ENCODE measurements at places on chromosomes 2 and 18.

DNA sequence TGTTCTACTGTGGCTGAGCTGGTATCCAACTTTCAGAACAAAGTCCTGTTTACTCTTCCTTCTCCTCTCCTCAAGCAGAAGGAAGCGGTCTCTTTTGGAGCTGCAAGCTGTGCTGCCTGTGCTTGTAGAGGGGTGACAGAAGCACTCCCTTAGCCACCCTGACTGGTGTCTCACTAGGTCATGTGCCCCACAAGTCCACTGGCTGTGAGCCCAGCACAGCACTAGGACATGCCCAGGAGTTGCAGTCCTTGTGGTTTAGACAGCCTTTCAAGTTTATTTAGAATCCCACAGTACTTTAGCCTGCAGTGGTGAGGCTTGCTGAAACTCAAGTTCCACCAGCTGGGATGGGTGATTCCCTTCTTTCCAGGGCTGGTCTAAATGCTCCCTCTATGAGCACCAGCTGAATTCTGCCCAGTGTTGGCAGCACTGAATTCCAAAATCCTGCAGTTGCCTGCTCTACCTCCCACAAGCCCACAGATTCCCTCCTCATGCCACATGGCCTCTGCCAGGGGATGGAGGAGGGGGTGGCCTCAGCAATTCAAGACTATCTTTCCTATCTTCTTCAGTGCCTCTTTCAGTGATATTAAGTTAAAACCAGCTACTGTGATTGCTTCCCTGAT, 61.2 kb downstream of the CCDC85A start:
- no peak for DNase-seq

DNA sequence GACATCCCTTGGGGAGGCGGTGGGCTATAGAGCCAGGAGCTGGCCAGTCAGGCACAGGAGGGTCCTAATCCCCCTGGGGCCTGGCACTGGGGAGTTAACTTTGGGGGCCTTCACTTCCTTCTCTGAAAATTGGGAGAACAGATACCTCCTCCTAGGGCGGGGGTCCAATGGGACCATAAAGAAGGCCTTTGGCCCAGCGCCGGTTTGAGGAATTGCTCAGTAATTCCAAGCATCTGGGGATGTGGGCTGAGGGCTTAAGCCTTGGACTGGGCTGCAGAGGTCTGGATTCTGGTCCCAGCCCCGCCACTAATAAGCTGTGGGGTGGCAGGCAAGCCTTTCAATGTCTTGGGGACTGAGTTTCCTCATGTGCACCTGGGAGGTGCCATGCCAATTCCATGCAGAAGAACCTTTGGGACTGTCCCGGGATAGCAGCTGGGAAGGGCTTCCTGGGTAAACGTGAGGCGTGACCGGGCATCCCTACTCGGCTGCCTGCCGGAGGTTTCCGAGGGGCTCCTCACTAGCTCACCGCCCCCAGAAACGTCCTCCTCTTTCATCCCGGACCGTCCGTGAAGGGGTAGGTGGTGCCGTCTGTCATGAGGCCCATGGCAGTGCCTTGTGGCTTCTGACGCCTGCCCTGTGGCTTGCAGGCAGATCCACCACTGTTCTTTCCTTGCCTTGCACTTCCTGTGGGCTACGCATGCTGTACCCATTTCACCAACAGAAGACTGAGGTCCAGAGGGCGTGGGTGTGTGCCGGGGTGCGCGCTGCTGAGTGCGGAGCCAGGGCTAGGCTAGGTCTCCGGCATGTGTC, 67.4 kb upstream of the HPCAL1 start:
- no peak for DNase-seq

DNA sequence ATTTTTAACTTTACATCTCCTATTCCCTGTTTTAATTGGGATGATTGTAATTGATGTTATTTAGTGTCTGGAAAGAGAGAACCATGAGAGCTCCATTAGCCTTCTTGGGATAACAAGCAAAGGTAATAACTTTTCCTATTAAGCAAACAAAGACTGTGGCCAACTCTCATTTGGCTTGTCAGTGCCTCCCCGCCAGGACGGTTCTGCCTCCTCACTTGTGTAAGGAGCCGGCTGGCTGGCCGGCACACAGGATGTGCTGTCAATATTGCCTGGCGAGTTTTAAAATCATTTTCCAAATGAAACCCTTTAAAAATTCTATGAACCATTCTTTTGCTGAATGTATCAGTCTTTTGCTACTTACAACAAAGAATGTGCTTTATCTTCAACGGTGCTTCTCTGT, 898.3 kb downstream of the CPS1 start:
- DNase-seq = peak; percentile 13

DNA sequence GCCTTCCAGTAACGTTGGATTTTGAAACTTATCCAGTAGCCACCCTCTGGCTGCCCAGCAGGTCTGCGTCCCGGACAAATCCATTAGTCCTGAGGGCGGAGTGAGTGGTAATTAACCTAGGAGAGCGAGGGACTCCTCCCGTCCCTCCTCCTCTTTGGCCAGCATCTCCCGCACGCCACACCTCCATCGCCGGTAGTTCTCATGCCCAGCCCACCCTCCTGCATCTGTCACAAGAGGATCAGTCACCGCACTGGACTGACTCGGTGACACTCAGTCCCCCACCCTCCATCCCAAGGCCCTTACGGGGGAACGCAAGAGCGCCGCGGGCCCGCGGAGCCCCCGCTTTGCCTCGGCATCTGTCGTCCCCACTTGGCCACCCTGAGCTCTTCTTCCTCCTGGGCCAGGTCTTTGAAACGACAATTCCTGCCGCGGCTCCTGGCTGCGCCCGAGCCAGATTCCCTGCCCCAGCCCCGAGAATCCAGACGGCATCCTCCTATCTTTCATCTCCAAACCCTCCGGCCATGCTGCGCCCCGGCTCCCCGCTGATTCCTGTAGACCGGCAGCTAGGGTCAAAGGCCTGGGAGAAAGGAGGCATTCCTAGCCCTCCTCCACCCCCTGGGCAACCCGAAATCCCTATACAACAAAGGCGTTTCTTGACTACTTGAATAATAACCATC, 77.5 kb downstream of the EIF2AK3 start:
- no peak for DNase-seq

- no peak for DNase-seq
Measured at GRCh38 chr2:240213476-240214421, 73.3 kb upstream of the OTOS start.
